ENCODE measurements at places on chromosomes 1 and 21.
A peak's percentile ranks its signal among the peaks of the same experiment; 100 is the strongest.

- DNase-seq = no peak
These were observed 6.8 kb upstream of the INAVA start for GRCh38 chr1:200887772-200888348.

DNA sequence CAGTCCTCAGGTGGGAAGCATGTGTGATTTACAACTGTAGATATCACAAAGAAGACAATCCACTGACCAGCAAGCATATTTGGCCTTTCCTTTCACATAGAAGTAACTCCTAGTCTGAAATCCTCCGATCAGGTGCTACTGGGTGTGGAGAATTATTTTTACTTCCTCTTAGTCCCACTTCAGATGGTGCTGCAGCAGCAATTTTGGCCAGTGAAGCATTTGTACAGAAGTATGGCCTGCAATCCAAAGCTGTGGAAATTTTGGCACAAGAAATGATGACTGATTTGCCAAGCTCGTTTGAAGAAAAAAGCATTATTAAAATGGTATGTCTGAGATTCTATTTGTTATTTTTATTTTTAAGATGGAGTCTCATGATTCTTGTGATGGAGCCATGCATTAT is 51.0 kb downstream of the SCP2 start:
- no peak for DNase-seq

- no peak for DNase-seq
These were observed 7.6 kb downstream of the CDKN2C start for GRCh38 chr1:50977575-50978143.

DNA sequence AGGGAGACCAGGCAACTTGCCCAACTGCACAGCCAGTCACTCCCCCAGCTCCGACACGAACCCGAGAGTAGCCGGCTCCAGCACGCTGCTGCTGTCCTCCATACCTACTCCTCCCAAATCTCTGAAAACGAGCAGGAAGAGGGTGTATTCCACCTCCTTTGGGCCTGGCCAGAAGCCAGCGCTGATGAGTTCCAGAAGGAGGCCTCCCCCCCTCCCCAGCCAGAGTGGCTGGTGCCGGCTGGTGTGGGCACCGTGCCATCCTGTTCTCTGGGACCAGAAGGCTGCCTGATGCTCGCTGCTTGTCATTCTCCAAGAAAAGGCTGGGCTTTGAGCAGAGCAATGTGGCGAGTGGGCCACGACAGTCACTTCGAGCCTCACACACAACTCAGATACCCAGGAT is 22.2 kb downstream of the KCNN3 start:
- DNase-seq = no peak

DNA sequence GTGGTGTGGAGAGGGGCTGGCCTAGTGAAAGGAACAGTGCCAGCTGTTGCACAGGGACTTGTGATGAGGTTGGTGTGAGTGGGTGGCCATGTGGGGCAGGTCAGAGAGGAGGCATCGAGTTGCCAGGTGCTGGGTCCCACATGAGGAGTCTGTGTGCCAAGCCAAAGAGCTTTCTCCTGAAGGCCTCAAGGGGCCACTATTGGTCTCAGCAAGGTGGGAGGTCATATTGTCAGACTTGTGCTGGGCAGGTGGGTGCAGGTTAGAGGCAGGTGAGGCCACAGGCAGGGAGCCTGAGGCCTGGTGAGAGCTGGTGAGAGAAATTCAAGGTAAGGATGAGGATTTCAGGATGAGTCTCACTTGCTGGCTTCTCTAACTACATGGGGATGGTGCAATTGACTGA is 256.8 kb downstream of the DISC1 start:
- DNase-seq = no peak

GRCh38 chr21:23496729-23497128 is 2110.6 kb downstream of the MRPL39 start:
- no peak for DNase-seq

DNA sequence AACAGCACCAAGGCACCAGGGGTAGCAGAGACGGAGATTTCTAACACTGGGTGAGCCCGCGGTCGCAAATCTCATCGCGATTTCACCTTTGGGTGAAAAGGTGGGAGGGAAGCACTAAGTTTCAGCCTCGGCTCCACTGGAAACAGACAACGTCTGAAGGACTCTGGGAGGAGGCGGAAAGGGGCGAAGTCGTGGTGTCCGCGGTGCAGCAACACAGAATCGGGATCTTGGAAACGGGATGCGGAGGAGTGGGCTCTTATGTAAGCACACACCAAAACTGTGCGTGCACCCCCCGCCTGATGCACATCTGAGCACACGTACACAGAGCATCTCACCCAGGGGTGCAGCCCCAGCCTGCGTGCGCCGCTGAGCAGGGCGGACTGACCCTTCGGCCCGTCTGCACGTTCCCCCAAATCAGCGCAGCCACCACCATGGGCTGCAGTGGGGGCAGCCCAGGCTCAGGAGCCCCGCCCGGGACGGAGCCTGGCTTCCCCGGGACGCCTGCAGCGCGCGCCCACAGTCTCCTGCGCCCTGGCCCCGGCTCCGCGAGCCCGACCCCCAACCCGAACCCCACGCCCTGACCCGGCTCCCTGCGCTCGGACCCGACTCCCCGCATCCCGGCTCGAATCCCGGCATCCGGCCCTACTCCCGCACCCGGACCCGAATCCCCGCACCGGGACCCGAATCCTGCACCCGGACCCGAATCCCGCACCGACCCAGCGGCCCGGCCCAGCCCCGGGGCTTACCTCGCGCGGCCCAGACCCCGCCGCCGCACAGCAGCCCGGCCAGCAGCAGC is 670 bp downstream of the CLSTN1 start:
- DNase-seq = peak; percentile 19

DNA sequence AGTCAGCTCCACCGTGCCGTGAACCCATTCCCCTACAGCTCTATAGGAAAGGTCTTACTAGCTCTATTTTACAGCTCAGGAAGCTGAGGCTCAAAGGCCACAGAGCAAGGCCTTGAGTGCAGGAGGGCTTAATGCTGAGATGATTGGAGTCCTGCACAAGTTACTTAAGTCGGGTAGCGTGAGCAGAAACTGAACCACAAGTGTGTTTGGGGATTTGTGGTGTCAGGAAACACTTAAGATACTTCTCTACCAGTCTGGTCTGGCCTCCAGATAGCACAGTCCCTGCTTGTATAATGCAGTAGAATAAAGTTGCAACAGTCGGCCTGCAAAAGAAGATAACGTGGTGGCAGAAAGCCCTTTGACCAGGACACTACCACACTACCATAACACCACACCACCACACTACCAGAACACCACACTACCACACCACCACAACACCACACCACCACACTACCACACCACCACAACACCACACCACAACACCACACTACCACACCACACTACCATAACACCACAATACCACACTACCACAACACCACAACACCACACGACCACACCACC is 118.1 kb downstream of the SPSB1 start:
- DNase-seq = no peak

- DNase-seq = no peak
These were observed 8.8 kb downstream of the ADCY10 start for GRCh38 chr1:167905182-167905581.

- DNase-seq = no peak
These were observed 32.6 kb downstream of the PTGFRN start for GRCh38 chr1:116942344-116942743.

GRCh38 chr1:226549094-226549936 is 751 bp downstream of the STUM start:
- DNase-seq = no peak

GRCh38 chr1:240739139-240739538 is 127.2 kb upstream of the GREM2 start:
- no peak for DNase-seq

DNA sequence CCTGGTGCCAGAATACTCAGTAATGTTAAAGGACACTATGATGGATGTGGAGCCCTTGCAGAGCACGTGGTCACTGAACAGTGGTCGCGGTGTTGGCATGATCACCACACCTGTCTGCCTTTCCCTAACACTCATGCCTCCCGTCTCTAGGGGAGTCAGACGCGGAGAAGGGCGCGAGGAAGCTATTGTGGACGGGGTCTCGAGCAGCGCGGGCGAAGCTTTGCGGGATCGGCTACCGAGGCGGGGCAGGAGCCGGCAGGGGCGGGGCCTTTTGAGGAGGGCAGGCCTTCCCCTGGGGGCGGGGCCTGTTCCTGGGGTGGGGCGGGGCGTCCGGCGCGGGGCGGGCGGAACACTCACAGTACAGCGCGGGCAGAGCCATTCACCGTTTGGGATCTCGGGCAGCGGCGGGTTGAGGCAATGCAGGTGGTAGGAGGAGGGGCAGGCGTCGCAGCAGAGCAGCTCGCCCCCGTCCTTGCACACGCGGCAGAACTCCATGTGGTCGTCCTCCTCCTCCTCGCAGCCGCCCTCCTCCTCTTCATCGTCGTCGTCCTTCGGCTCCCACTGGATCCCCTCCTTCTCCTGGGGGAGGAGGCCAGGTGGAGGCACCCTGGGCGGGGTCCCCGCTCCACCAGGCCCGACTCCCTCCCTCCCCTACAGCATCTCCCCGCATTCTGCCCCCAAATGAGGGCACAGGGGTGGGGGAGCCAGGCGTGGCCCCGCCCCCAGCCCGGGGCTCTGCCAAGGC is 31.5 kb downstream of the CHD5 start:
- peak; percentile 38 for DNase-seq

DNA sequence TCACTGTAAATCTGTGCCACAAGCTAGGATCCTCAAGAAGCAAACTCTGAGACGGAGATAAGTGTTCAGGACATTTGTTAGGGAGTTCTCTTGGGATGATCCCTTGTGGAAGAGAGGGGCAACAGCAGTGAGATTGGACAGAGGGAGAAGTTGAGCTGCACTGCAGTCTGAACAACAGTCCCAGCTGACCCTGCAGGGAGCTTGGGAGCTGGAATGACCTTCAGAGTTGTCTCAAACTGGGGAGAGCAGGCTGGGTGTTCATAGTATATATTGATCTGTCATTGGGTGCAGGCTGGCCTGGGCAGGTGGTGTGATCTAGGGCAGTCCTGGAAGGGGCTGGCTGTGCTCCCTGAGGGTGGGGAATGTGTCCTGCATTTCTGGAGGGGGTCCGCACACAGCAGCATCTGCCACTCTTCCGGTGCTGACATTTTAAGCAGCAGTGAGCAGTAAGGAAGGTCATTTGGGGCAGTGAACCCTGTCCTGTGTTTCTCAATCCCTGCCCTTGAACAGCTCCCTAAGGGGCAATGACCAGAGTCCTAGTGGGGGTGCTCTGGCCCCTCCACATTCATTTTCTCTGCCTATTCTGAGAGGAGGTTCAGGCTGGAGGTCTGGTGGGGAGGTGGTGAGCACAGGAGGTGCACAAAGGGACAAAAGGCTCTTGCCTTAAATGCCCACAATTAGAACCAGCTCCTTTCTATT is 90.2 kb upstream of the PPM1J start:
- no peak for DNase-seq

DNA sequence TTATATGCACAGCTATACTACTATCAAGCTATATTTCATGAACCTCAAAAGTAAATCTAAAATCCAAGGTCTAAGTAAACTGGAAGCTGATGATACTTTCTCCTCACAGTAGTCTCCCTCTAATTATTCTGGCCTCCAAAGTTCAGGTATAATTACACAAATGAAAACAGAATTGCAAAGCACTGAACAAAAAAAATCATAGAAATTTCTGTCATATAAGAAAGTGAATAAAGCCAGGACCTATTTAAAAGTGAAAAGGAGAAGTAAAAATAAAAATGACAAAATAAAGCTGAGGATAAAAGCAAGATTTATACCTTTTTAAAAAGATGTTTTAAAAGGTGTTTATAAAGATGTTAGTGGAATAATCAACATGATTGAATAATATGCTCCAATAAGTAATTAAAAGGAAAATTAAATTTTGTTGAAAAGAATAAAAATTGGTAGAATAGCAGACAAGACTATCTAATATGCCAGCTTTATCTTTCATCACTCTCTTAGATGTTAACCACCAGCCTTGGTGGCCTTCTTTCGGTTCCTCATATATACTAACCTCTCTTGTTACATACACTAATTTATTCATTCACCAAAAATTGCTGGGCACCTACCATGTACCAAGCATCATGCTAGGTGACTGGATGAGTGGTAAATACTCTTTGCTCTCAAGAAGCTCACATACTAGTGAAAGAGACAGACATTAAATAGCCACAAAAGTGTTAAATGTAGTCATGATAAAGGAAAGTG is 25.1 kb downstream of the SHCBP1L start:
- DNase-seq = no peak

- no peak for DNase-seq
These were observed 354.3 kb upstream of the NEGR1 start for GRCh38 chr1:72636631-72637030.

DNA sequence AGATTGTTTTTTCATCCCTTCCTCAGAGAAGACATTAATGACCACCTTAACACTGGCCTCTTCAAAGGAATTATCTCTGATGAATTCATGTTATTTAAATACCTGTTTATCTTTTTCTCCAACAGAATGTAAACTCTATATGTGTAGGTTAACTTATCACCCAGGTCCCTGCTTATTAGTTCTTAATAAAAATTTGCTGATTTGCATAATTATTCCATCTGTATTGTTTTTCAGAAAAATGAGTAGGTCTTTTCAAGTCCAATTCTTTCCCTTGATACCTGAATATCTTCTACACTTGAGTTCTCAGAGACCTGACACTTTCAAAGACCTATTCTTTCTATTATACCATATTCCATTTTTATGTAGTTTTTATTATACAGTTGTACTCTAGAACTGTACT is 886.7 kb upstream of the TMPRSS15 start:
- DNase-seq = no peak

DNA sequence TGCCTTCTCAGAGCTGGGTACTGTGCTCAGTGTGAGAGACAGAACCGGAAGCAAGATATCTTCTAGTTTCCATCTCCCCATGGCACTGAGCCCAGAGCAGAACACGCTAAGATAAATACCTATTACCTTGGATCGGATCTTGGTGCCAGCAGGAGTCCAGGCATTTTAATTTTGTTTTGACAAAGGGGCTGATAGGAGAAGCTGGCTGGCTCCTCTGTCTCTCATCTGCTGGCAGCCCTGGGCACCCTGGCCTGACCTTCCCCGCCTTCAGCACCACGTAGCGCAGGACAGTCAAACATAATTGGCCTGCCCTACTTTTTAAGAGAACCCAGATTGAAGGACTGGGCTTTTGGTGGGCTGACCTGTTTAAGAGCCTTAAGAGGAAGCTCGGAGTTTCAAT is 160.7 kb upstream of the KLHDC7A start:
- no peak for DNase-seq

DNA sequence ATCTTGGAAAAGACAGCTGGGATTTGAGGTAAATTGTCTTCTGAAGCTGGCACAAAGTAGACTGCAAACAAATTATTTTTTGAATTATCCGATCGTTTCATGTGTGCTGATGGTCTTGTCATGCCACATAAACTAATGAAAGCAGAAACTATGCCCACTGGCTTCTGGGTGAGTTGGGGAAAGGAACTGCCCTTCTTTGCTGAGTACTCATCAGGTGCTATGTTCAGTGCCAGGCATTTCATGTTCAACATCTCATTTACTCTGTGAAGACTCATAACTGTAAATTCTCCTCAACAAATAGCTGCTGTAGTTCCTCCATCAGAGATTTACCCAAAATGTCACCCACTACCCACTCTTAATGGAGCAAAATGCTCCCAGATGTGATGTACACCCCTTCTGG is 1.2 kb downstream of the TRIT1 start:
- DNase-seq = no peak

Measured in CD4-positive, alpha-beta T cell treated with Interleukin-4 for 4 hours (primary cell).